GM23248 (cell line): ENCODE measurements at places on chromosomes 12 and 14. TPM values are rescaled to one million over a fixed set of nuclear protein-coding genes. Genes with fewer than 3 reads are reported as not detected.

Gene EXD2
- 10.9 and 17.3 TPM in 2 replicates for total RNA-seq

Gene NOVA1
- under 0.01 and 0.32 TPM in 2 replicates for total RNA-seq

Gene CCDC175
- not detected in 2 replicates for total RNA-seq

- no peaks in the 10 kb centered on the region for H3K36me3 ChIP-seq
- H3K4me1 ChIP-seq: no peaks in the 10 kb centered on the region
- H3K4me3 ChIP-seq: no peak overlapping the region
- H3K27ac ChIP-seq: no peak overlapping the region
Measured at GRCh38 chr14:66501592-66501991, 6.4 kb upstream of the GPHN start.

DNA sequence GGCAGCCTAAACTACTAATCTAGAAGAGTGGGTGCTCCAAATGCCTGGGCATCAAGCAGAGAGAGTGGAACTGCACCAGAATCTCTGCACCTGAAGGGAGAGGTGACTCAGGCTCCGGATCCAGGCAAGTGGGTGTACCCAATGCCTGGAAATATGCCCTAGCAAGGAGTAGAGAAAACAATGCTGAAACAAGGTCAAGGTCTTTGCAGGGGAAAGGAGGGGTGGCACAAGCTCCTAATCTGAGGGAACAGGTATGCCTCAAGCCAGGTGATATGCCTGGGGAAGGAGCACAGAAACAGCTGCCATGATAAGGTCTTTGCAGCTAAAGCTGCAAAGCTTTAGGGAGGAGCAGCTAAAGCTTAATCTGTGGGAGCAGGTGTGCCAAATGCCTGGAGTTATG is 136.0 kb upstream of the KITLG start:
- no peaks in the 10 kb centered on the region for H3K27me3 ChIP-seq
- no peaks in the 10 kb centered on the region for H3K36me3 ChIP-seq

- peaks cover 88% of the 10 kb centered on the region for H3K4me1 ChIP-seq
- peak overlapping the region; percentile 99 for H3K27ac ChIP-seq
- H3K36me3 ChIP-seq: no peaks in the 10 kb centered on the region
Measured at GRCh38 chr14:61567838-61568571, 127.3 kb upstream of the HIF1A start.

DNA sequence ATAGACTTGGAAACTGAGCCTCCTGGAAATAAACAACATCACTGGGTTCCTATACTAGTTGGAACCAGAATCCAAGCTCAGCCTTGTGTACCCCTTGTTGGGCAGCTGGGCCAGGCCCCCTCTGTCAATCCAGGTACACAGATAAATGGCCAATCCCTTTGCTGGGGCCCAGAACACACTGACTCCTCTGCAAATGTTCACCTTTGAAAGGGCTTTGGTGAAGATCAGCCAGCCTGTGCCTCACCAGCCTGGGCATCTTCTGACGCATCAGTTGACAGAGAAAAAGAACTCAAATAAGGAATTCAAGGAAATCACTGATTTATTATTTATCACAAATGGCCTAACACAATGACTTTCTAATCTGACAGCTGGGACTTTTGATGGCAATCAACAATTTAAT is 1090.2 kb downstream of the BCL11B start:
- H3K4me1 ChIP-seq: no peaks in the 10 kb centered on the region
- H3K27ac ChIP-seq: no peak overlapping the region
- no peak overlapping the region for H3K4me3 ChIP-seq
- no peaks in the 10 kb centered on the region for H3K36me3 ChIP-seq
- no peaks in the 10 kb centered on the region for H3K27me3 ChIP-seq
- DNase-seq: no peak

- H3K4me1 ChIP-seq: no peaks in the 10 kb centered on the region
- peak; percentile 57 for DNase-seq
- H3K27ac ChIP-seq: no peak overlapping the region
- no peaks in the 10 kb centered on the region for H3K36me3 ChIP-seq
- no peak overlapping the region for H3K4me3 ChIP-seq
- H3K27me3 ChIP-seq: no peaks in the 10 kb centered on the region
Measured at GRCh38 chr14:70027785-70028428, 148.7 kb downstream of the SMOC1 start.

DNA sequence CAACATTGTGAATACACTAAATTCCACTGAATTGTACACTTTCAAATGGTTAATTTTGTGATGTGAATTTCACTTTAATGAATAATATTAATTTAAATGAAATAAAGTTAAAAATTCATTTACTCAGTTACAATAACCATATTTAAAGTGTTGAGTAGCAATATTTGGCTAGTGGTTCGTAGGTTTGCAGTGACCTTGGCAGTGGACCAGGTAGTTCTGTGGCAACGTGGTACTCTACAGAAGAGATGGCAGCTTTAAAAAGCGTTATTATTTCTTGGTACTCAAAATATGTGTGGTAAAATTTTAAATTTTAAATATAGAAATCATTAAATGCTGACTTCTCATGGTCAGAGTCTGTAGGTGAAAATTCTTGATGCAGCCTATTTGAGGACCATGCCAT is 51.6 kb downstream of the AEBP2 start:
- H3K27ac ChIP-seq: no peak overlapping the region
- H3K27me3 ChIP-seq: no peaks in the 10 kb centered on the region
- H3K4me3 ChIP-seq: no peak overlapping the region
- no peak for DNase-seq
- H3K36me3 ChIP-seq: peaks cover 8% of the 10 kb centered on the region

DNA sequence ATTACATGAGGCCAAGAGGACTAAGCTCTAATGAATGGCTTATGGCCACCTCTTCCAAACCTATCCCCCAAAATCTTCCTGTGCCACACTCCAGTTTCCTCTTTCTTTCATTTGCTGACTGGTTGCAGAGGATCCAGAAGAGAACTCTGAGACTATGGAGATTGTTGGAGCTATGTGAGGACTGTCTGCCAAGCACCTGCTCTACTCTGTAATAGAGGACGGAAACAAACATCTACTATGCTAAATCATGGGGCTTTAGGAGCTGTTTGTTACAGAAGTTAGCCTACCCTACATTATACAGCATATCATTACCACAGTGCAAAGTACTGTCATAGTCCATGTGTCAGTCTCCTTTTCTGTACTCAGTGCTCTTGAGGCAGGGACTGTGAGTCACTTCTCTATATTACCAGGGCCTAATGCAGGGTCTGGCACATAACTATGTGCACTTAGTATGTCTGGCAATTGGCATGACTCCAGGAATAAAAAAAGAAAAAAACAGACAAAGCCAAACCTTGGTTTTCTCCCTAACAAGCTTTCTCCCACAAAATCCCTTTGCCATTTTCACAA is 95.1 kb downstream of the RPAP3 start:
- 0 out of 2 replicates have a peak, but pooled peaks cover 3% of the 10 kb centered on the region for H3K36me3 ChIP-seq
- no peaks in the 10 kb centered on the region for H3K27me3 ChIP-seq
- no peak overlapping the region for H3K27ac ChIP-seq
- H3K4me1 ChIP-seq: no peaks in the 10 kb centered on the region
- no peak for DNase-seq
- no peak overlapping the region for H3K4me3 ChIP-seq

DNA sequence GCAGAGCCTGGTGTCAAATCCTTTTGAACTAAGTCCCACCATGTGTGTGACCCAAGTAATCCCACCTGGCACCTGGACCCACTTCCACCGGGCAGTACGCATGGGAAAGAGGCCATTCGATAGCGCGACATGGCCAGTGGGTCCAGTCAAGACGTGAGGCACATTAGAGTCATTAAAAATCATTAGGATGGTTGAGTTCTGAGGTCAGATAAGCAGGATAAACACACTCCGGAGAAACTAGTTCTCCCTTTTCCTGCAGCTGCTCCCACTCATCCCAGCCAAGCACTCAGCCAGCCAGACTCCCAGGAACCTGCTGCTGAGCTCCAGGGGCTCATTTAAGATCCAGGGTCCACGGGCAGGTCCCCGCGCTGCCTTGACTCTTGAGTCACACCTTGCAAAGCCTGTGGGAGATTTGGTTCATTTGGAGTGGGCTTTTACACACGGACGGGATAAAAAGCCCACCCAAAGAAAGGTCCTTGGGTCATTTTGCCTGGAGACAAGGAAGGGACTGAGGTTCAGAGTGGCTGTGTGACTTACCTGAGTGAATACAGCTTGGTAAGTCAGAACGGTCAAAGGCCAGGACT is 313.9 kb downstream of the BCL11B start:
- no peaks in the 10 kb centered on the region for H3K36me3 ChIP-seq
- no peaks in the 10 kb centered on the region; the same call in 1 of the 2 replicates for H3K27me3 ChIP-seq
- no peak overlapping the region for H3K27ac ChIP-seq
- no peak for DNase-seq
- no peak overlapping the region for H3K4me3 ChIP-seq

DNA sequence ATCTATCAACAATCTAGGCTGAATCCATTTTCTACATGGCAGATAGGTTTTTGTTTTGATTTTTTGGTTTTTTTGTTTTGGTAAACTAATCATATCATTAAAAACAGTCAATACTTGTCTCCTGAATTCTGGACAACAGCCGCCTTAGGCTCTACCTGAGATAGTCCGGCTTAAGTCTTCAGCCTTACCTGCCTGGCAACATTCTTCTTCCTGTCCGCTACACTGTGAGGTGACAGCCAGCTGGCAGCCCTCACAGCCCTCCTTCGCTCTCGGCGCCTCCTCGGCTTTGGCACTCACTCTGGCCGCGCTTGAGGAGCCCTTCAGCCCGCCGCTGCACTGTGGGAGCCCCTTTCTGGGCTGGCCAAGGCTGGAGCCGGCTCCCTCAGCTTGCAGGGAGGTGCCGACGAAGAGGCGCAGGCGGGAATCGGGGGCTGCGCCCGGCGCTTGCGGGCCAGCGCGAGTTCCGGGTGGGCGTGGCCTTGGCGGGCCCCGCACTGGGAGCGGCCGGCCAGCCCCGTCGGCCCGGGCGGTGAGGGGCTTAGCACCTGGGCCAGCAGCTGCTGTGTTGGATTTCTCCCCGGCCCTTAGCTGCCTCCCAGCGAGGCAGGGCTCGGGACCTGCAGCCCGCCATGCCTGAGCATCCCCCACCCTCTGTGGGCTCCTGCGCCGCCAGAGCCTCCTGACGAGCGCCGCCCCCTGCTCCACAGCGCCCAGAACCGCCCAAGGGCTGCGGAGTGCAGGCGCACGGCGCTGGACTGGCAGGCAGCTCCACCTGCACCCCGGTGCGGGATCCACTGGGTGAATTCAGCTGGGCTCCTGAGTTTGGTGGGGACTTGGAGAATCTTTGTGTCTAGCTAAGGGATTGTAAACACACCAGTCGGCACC is 49.0 kb downstream of the MDGA2 start:
- no peak overlapping the region for H3K4me3 ChIP-seq
- H3K27me3 ChIP-seq: no peaks in the 10 kb centered on the region
- no peak overlapping the region for H3K27ac ChIP-seq
- no peaks in the 10 kb centered on the region for H3K36me3 ChIP-seq
- DNase-seq: no peak
